ENCODE measurements at places on chromosomes 4 and X.

DNA sequence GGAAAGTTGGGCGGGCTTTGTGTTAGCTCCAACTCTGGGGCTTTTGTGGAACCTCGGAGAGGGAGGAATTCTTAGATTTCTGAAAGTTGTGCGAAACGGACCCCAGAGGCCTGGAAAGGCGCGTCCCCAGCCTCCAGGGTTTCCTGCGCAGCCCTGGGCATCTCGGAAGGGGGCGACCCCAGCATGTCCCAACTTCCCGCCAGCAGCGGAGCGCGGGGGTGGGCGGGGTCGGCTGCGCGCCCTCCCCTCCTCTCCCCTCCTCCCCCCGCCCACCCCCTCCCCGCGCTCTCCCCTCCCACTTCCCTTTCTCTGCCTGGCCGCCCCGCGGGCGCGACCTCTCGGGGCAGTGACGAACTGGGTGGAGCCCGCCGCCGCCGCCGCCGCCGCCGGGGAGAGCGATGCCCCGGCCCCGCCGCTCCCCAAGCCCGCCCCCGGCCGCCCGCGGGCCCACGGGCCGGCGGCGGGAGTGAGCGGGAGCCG lies 16.8 kb downstream of the PTTG2 start:
- peak; percentile 69 for DNase-seq

DNA sequence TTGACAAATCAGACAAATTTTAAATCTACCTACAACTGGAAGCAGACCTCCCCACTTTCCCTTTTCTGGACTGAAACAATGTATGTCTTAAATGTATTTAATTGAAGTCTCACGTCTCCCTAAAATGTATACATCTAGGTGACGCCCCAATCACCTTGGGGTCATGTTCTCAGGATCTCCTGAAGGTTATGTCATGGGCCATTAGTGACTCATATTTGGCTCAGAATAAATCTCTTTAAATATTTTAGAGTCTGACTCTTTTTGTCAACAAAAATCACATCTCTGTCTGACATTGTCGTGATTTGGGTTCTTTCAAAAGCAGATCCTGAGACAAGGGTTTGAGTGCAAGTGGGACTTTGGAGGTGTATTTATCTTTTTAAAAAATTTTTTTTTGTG lies 26.2 kb upstream of the BOD1L1 start:
- DNase-seq: no peak

- DNase-seq: no peak
These were observed 144.8 kb downstream of the CEP135 start for GRCh38 chr4:56093576-56093975.

- no peak for DNase-seq
These were observed 76.7 kb downstream of the FHIP1A start for GRCh38 chr4:151485541-151486131.

GRCh38 chrX:119682019-119682989 lies 10.7 kb downstream of the SEPTIN6 start:
- no peak for DNase-seq

DNA sequence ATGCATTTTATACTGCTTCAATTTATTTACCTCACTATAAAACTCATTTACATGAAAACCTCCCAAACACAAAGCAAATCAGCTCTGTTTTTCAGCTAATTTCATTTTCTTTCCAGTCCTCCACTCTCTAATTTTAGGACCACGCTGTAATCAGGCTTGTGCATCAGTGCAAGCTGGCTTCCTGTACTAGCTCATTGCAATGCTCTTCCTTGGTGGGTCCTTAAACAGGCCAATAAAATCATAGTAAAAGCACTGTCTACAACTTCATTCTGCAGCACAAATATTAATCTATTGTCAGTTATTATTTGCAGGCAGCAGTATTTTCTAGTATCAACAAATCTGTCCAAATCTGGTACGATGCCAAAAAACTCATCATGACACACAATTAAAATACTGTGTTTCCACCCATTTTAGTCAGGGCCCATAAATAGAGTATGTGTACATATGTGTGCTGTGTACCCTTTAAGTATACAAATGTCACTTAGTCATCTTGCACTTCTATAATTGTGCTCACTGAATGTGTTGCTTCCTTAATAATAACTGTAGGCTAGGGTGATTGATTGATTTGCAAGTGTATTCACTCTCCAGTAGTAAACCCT lies 178.2 kb upstream of the HCCS start:
- DNase-seq: no peak

- no peak for DNase-seq
These were observed 229.0 kb downstream of the FRMPD4 start for GRCh38 chrX:12367254-12367653.

GRCh38 chr4:88759039-88759894 lies 61.6 kb upstream of the NAP1L5 start:
- peak; percentile 7 for DNase-seq

- DNase-seq: no peak
These were observed 17.3 kb upstream of the CXCL8 start for GRCh38 chr4:73723023-73723422.
